Cardiac atrium fibroblast (primary cell): ENCODE measurements at places on chromosomes 11 and 22. TPM values are rescaled to one million over a fixed set of nuclear protein-coding genes. Genes with fewer than 3 reads are reported as not detected.

The NCR3LG1 gene
- total RNA-seq: 3.8 and 8.7 TPM in 2 replicates

The GLYAT gene
- total RNA-seq: not detected in 2 replicates

The DUSP8 gene
- total RNA-seq: 0.32 and 0.72 TPM in 2 replicates

The EXT2 gene
- 153 and 175 TPM in 2 replicates for total RNA-seq

The GNAZ gene
- total RNA-seq: 0.32 and 1.3 TPM in 2 replicates

The OR51A7 gene
- total RNA-seq: not detected in 2 replicates

The APOL5 gene
- total RNA-seq: not detected in 2 replicates

The BSCL2 gene
- total RNA-seq: 29.8 and 44.4 TPM in 2 replicates

The ANO1 gene
- total RNA-seq: not detected in 2 replicates
